AG09309 (cell line): ENCODE measurements at places on chromosomes 3 and 15.

GRCh38 chr3:177744873-177745606 lies 547.8 kb upstream of the TBL1XR1 start:
- DNase-seq = no peak

DNA sequence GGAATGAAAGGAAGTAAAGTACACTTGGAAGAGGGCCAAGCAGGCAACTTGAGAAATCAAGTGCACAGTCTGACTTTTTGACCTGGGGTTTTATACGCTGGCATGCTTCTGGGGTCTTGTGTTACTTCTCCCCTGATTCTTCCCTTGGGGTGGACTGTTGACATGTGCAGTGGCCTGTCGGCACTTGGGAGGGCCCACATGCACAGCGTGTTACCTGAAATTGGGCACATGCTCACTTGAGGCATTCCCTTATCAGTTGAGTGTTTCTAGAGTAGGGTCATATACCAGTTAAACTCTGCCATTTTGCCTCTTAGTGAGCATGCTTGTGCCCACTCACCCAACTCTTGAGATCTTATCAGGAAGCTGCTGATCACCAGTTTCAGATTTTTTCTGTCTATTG lies 329.1 kb upstream of the SOX2 start:
- no peak for DNase-seq

DNA sequence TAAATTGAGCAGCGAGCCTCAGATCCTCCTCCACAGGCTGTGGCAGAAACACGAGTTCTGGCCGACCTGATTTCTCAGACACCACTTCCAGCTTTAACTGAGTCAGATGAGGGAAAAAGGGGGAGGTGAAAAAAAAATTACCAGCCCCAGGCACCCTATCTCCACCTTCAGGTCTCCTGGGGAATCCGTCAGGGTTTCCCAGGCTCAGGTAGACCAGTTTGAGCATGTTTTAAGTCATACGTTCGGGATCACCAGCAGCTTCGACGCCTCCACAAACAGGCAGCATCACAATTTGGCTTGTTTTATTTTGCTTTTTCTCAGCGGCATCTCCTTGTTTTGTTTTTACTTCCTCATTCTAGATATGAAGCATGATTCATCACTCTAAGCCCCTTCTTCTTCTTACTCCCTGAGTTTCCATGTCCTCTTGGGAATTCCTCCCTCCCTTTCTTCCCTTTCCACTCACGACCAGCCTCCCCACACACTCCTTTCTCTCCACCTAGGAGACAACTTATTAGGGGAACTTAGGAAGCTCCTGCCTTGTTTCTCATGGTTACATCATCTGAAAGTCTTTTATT lies 190.1 kb downstream of the ZNF621 start:
- no peak for DNase-seq

GRCh38 chr3:64185436-64185835 lies 39.8 kb downstream of the PRICKLE2 start:
- no peak for DNase-seq
